ENCODE measurements at places on chromosomes 1 and 21.
A peak's percentile ranks its signal among the peaks of the same experiment; 100 is the strongest.

GRCh38 chr1:11784993-11785769, 20.6 kb downstream of the MTHFR start:
- DNase-seq: peak; percentile 68

DNA sequence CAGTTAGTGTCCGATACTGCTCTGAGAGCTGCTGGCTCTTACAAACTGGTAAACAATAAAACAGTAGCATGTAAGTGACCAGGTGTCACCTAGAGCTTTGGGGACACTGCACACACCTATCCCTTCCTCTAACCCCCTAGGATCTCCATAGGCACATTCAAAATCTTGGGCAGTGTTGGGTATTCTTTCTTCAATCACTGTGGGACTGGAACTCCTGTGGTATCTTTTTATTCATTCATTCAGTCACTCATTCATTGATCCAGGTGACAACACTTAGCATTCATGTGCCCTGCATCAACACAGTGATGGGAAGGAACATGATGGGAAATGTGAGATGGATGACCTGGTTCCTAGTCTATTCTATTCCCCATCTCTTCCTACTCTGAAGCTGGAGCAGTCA, 73.9 kb downstream of the HHAT start:
- no peak for DNase-seq

DNA sequence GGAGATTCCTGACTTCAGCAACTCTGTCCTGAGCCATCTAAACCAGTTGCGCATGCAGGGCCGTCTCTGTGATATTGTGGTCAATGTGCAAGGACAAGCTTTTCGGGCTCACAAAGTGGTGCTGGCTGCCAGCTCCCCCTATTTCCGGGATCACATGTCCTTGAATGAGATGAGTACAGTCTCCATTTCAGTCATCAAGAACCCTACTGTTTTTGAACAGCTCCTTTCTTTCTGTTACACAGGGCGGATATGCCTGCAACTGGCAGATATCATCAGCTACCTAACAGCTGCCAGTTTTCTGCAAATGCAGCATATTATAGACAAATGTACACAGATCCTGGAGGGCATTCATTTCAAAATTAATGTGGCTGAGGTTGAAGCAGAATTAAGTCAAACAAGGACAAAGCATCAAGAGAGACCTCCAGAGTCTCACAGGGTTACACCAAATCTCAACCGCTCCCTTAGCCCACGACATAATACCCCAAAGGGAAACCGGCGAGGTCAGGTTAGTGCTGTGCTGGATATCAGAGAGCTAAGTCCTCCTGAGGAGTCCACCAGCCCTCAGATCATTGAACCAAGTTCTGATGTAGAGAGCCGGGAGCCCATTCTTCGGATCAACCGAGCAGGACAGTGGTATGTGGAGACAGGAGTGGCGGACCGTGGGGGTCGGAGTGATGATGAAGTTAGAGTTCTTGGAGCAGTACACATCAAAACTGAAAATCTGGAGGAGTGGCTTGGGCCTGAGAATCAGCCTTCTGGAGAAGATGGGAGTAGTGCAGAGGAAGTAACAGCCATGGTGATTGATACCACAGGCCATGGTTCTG, 2.3 kb downstream of the ZBTB37 start:
- DNase-seq: peak; percentile 91

- DNase-seq: no peak
Observed at GRCh38 chr1:18419113-18419844, 61.5 kb upstream of the KLHDC7A start.

DNA sequence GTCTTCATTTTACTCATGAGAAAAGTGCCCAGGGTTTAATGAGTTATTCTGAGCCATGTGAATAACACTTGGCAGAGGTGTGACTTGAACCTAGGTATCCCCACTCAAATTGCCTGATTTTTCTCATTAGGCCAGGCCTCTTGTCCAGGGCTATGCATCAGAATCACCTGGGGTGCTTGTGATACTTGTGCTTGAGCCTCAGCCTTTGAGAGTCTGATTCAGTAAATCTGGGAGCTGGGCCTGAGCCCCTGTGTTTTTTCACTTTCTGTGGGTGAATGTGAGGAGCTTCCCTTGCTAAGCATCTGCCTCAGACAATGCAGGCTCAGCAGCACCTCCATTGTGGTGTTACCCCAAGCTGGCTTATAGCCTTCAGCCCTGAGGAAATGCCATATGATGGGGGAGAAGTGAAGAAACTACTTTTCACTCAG, 127.1 kb downstream of the S1PR1 start:
- peak; percentile 51 for DNase-seq

GRCh38 chr1:61361931-61362330, 279.6 kb downstream of the NFIA start:
- no peak for DNase-seq

DNA sequence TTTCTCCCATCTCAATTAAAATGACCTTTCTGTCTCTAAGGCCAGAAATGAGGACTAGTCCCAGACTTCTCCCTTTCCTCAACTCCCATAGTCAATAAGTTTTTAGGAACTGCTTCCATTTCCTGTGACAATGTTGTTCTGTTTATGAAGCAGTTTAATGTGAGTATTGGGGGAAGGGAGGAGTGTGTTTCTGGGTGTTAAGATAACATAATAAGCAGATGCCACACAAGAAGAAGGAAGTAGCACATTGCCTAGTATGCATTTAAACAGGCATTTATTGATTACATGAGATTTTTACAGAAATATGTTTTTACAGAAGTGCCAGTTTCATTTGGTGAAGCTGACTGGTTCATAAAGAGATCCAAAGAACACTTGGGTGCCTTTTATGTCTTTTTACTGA, 65.6 kb upstream of the TNR start:
- no peak for DNase-seq

GRCh38 chr1:64388336-64388735, 81.6 kb upstream of the CACHD1 start:
- DNase-seq: no peak

- no peak for DNase-seq
Observed at GRCh38 chr21:43358940-43359822, 67.8 kb downstream of the SIK1 start.

- peak; percentile 83 for DNase-seq
Observed at GRCh38 chr1:39788758-39789570, at the start of gene BMP8B. Gene BMP8B, minus strand, starts transcription at chr1:39788865. Its CDS starts 380 bp downstream, at chr1:39788485.

- no peak for DNase-seq
Observed at GRCh38 chr21:30613836-30614235, at the start of gene KRTAP6-1. Gene KRTAP6-1, minus strand, starts transcription at chr21:30613930. Its CDS starts 26 bp downstream, at chr21:30613904.

GRCh38 chr1:52032785-52033131, 852 bp downstream of the KTI12 start:
- peak; percentile 85 for DNase-seq

DNA sequence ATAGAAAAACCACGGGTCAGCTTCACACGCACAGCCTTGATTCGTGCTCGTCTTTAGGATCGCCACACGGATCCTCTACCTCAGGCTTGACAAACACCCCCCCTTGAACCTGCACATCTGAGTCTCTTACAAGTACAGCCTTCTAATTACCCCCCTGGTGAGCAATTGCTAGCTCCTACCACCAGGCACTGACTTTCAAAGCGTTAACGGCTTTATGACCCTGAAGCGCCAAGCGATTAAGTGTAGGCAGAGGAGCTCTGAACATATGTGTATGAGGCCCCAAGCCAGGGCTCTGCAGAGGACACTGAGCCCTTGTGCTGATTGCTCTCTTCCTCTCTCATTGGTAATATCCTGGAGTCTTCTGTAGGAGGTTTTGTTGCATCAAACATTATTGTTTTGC, 55.7 kb upstream of the EPHA8 start:
- no peak for DNase-seq

GRCh38 chr1:209883341-209883971, 54.6 kb upstream of the SYT14 start:
- no peak for DNase-seq

GRCh38 chr1:8911416-8912309, 33.2 kb upstream of the ENO1 start:
- DNase-seq: no peak

DNA sequence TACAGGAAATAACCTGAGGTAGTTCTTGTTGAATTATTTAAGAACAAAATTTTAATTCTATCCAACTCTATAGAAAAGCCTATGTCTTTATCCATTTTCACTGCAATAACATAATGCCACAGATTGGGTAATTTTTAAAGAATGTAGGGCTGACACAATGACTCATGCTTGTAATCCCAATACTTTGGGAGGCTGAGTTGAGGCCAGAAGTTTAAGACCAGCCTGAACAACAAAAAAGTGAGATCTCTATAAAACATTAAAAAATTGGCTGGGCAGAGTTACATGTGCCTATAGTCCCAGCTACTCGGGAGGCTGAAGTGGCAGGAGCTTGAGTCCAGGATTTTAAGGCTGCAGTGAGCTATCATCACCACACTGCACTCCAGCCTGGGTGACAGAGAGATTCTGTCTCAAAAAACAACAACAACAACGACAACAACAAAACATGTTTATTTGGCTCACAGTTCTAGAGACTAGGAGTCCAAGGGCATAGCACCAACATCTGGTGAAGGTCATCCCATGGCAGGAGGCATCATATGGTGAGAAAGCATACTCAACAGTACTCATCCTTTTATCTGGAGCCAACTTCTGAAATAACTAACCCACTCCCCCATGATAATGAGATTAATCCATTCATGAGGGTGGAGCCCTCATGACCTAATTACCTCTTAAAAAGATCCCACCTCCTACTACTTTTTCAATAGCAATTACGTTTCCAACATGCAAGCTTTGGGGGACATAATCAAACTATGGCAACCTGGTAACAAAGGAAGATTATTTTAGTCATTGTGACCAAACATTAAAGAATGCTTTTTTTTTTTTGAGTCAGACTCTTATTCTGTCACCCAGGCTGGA, 59.6 kb downstream of the ABL2 start:
- no peak for DNase-seq

DNA sequence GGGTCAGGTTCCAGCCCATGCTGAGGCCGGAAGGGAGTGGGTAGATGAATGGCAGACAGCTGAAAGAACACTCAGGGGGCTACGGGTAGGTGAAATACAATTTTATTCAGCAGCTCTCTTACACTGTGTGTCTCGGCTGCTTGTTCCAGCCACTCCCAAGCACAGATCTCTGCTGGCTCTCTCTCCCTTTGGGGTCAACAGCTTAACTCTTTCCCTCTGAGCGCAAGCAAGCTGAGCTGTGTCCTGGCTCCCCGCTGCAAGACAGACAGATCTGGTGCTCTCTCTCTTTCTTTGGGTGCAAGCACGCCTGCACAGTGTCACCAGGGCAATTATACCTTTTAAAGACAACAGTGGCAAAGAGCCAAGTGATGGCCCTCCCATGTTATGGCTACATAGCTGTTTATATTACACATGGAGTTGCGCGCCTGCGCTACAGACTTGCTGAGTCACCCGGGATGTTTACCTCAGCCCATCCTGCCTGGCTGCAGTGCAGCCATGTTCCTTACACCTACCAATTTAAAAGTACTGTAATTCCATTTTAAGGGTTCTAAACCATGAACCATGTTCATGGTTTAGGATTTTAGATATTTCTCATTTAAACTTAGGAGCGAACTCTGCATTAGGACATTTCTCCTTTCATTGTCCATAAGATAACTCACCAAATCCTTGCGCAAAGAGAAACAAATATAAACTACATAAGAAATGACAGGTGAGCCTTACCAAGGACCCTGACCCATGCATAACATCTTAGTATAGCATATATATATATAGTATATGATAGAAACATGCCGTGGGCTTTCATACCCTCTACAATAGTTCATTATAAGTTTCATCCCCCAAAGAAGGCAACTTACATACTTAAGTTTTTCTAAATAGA, 396.5 kb downstream of the SMYD3 start:
- no peak for DNase-seq

Data from GM12865 (cell line).